Stimulated activated CD8-positive, alpha-beta memory T cell treated with anti-CD3 and anti-CD28 coated beads, Interleukin-2, amount 100 ng/mL, for 1 hour (primary cell): ENCODE measurements at places on chromosomes 12 and 14.

GRCh38 chr14:92258934-92259333 is 64.0 kb upstream of the SLC24A4 start:
- no peak for DNase-seq

GRCh38 chr14:99120526-99121318 is 151.3 kb downstream of the BCL11B start:
- no peak for DNase-seq

DNA sequence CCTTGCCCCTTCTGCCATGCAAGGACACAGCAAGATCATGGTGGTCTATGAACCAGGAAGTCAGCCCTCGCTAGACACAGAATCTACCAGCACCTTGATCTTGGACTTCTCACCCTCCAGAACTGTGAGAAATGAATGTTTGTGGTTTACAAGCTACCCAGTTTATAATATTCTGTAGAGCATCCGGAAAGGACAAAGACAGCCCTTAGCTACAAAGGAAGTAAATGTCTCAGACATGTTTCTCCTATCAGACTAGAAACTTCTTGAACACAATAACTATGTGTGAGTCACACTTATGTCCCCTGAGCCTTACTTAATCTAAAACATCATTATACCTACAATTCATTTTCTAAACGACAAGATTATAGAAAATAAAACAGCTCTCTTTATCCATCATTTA is 176.7 kb downstream of the KLHL28 start:
- DNase-seq = no peak

GRCh38 chr14:70907996-70908934 is 1.0 kb downstream of the PCNX1 start:
- peak; percentile 43 for DNase-seq

GRCh38 chr12:93862424-93862823 is 185.2 kb downstream of the CRADD start:
- no peak for DNase-seq

GRCh38 chr12:67928621-67929383 is 60.4 kb upstream of the IFNG-AS1 start:
- DNase-seq = no peak

GRCh38 chr12:7769999-7770398 is 5.0 kb downstream of the NANOGNB start:
- DNase-seq = no peak

DNA sequence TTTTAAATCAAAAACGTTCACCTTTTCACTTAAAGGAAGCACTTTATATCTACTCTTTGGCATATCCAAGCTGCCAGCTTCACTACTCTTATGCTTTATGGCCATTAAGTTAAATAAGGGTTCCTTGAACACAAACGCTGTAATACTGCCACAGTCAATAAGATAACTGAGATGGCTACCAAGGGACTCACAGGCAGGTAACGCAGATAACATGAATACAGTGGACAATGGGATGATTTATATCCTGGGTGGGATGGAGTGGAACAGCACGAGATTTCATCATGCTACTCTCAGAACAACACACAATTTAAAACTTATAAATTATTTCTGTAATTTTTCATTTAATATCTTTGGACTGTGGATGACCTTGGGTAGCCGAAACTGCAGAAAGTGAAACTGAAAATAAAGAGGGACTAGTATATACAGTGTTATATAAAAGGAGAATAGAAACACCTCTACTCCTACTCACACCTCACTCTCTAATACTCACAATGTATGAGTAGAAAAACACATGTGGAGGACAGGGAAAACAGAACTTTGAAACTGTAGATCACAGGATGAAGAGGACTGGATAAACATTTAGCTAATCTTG is 367.3 kb downstream of the C12orf50 start:
- DNase-seq = no peak

DNA sequence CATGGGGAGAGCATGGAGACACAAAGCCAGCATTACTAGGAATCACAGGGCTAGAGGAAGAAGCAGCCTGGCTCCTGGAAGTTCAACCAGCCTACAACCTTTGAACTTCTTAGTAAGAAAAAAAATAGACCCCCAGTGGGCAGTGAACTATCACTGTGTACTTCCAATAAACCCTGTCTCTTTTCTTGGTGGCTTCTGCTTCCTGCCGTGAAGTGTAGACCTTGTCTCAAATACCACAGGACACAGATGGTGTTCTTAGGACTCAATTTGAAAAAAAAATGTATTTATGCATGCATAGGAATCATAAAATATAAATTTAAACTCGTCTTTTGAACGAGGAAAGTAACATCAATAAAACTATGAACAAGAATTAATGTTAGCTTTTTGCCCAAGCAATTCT is 3.6 kb upstream of the PTGER2 start:
- DNase-seq = no peak

- no peak for DNase-seq
These were observed 34.8 kb upstream of the VSX2 start for GRCh38 chr14:74204491-74204890.

DNA sequence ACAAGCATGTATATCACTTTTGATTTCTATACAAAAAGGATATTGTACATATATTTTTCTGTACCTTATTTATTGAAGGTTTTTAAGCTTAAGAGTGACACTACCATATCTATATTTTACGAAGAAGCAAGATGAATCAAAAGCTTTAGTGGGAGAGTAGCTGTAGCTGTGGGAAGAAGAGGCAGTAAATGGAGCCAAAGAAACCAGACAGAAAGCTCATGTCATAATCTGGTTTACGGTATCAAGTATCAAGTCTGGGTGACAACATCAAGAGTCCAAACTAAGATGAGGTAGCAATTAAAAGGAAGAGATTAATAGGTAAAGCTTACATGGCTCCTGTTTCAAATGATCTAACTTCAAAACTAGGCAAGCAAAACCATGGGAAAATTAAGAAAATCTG is 54.8 kb downstream of the CEP83 start:
- no peak for DNase-seq

- no peak for DNase-seq
These were observed 241.0 kb upstream of the TBX3 start for GRCh38 chr12:114924946-114925475.

- no peak for DNase-seq
These were observed 4.2 kb upstream of the AAAS start for GRCh38 chr12:53325511-53326061.

DNA sequence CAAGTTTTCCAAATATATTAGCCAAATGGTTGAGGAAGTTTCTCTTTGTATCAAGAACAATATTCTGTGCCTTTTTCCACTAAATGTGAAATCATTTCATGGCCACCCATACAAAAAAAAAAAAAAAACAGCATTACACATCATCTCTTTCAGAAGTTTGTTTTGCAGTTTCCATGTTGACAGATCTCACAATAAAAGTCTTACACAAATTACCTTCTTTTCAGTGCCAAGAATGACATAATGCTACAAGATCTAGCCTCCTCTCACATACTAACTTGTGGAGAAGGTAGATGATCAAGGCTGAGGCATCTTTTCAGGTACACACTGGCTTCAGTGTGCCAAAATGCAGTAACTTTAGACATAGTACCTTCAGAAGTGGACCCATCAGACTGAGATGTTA is 35.3 kb downstream of the PRKD1 start:
- DNase-seq = no peak

DNA sequence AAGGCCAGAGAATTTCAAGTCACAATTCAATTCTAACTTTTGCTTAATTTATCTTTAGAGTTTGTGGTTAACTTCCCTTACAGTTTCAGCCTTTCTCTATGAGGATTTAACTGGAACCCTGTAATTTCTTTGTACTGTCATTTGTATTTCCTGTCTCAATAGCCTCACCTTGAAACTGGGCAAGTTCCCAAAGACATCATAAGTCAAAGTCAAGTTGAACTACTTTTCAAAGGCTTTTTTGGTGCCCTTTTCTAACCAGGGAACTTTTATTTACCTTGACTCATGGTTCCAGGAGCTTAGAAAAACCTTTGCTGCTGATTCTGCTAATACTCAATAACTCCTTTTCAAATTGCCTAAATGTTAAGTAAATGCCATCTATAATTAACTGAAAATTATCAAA is 200.8 kb upstream of the KRR1 start:
- no peak for DNase-seq

DNA sequence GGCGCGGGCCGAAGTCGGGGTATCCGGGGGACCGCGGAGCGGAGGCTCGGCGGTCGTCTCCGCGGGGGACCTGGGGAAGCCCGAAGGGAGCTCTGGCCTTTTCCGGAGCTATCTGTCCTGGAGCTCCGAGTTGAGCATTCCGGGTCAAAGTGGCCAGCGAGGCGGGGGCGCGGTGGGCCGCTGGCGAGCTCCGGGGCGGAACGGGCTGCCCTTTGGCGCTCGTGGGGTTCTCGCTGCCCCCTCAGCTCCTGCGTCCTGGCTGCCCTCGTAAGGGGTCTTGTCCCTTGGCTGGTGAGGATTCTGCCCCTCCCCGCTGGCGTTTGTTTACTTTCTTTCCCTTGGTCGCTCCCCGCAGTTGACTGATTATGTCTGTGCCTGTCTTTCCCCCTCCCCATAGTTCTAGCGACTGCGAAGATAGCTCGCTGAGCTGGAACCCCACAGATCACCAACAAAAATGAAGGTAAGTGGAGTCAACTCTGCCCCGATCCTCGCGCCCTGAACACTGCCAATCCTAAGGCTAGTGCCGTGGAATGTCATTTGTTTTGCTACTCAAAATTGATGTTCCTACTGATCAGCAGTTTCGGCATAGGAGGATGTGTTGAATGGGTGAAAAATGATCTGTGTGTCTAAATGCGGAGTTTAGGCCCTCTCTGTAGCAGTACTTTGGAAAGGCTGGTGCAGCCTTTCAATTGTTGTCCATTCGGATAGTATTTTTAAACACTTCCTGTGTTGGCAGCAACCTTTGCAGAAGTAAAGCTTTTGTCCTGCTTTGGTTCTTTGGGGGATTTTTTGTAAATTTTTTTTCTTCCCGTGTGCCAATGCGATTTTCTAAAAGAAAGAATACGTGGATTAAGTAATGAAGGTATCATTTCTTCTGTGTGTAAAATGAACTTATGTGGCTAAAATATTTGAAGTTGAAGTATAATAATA is 1.3 kb downstream of the ARID4A start:
- DNase-seq = no peak

DNA sequence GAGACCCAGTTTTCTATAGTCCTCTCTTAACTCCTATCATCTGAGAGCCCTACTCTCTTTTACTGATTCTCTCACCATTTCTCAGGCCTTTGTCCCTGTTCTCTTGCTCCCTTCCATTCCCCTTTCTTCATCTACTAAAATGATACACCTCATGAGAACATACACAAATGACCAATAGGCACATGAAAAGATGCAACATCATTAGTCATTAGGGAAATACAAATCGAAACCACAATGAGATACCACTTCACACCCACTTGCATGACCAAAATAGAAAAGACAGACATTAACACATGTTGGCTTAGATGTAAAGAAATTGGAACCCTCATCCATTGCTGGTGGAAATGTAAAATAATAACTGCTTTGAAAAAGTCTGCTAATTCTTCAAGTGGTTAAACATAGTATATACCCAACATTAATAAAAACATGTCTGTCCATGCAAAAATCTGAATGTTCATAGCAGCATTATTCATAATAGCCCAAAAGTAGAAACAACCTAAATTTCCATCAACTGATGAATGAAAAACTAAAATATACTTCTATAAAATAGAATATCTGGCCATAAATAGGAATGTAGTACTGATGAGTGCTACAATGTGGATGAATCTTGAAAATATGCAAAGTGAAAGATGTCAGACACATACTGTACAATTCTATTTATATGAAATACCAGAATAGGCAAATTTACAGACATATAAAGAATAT is 66.0 kb downstream of the DENND5B start:
- no peak for DNase-seq
